ENCODE measurements at places on chromosomes 16 and 17.
A peak's percentile ranks its signal among the peaks of the same experiment; 100 is the strongest.

DNA sequence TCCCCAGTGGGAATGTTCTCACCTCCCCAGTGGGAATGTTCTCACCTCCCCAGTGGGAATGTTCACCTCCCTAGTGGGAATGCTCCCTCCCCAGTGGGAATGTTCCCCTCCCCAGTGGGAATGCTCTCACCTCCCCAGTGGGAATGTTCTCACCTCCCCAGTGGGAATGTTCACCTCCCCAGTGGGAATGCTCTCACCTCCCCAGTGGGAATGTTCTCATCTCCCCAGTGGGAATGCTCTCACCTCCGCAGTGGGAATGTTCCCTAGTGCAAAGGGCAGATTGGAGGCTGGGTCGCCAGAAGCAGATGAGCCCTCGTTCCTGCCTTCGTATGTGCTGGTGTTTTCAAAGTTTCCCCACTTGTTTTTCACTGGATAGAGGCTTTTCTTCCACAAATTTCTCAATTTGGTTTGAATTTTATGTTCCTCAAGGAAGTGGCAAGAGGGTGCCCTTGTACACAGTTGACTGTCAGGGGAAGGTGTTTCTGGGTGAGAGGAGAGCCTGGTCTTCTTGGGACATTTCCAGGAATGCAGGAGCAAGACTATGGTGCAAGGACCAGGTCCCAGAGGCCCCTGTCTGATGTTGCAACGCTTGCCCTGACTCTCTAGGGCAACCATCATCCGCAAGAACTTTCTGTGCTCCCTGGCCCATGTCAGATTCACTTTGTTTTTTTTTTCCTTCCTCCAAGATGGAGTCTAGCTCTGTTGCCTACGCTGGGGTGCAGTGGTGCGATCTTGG, 34.0 kb downstream of the TRARG1 start:
- no peak for DNase-seq

DNA sequence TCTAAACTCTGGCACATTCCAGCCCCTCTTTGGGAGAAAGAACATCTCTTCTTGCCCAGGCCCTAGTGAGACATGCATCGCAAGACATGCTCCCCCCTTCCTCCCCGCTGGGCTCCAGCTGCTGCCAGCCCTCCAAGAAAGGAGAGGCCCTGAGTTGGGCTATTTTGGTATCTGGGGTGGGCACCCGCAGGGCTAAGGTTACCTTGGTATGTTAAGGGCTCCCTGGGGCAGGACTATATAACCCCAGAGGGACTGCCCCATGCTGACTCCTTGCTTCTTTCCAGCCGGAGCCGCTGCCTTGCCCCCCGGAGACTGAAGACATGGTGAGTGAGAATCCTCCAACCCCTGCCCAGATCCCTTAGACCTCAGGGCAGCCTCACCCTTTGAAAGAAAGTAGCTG, at the start of gene MYL11:
Gene MYL11, plus strand, starts transcription at position 265 of the 400 bp plus-strand sequence. Its CDS starts 56 bp downstream, at position 321.
- no peak for DNase-seq

- no peak for DNase-seq
These were observed 126.3 kb downstream of the BANP start for GRCh38 chr16:88077328-88078108.

- DNase-seq, result peak; percentile 78
These were observed 22.3 kb downstream of the SAP30BP start for GRCh38 chr17:75689441-75689873.

GRCh38 chr17:1260086-1260769, 10.0 kb upstream of the BHLHA9 start:
- DNase-seq, result no peak

DNA sequence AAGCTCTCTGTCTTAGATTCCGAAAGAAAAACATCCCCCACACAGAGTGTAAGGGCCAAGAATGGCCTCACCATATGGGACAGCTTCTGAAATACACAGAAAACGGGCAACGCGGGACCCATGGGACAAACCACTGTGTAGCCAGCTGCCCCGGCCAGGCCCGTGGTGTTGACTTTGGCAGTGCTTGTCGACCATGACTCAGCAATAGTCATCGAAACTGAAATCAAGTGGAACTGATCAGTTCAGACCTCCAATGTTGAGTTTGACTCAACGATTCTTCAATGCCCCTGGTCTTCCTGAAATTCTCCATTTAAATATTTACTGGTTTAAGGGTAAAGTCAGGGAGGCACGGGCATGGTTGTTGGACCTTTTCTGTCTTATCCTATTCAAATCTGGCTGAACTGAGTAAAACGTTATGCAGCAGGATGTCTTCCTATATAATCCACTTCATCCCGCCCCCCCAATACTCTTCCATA, 27.5 kb downstream of the ZFHX3 start:
- no peak for DNase-seq

All from activated naive CD4-positive, alpha-beta T cell treated with anti-CD3 and anti-CD28 coated beads, Interleukin-2, amount 10 ng/mL, durations not matched to agents 7 days and 5 days (primary cell).